ENCODE measurements at places on chromosomes 5 and 9.

- DNase-seq, result no peak
Measured at GRCh38 chr5:160837211-160837610, 14.8 kb downstream of the ATP10B start.

DNA sequence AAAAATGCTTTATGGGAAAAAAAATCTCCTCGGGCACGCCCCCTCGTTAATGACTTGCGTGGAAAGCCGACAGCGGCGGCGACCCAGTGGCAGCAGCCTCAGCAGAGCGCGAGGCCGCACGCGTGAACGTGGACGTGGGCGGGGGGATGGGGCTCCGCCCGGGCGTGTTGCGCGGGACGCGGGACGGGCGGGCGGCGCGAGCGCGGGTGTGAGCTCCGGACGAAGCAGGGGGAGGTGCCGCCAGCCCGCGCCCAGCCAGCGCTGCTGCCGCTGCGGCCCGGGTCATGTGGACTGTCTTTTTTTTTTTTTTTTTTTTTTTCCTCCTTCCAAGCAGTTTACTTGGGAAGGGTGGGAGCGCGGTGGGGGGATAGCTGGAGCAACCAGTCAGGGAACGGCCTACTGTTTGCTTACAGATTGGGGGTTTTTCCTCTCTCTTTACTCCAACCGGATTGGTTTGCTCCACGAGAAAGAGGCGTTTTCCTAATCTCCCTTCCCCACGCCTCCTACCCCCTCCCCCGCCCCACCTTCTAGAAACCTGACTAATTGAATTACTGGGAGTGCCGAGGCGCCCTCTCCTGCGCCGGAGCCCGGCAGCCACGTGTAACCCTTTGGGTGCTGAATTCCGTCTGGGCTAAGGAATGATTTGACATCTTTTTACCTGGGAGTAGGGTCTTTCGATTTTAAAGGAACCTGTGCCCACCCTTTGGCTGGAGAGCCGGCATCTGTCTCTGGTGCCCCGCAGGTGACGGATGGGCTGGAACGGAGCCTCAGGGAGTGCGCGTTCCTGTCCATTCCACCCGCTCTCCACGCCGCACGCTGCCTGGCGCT, 1.7 kb upstream of the EFNA5 start:
- no peak for DNase-seq

GRCh38 chr9:126488310-126488709, 125.4 kb upstream of the LMX1B start:
- no peak for DNase-seq

DNA sequence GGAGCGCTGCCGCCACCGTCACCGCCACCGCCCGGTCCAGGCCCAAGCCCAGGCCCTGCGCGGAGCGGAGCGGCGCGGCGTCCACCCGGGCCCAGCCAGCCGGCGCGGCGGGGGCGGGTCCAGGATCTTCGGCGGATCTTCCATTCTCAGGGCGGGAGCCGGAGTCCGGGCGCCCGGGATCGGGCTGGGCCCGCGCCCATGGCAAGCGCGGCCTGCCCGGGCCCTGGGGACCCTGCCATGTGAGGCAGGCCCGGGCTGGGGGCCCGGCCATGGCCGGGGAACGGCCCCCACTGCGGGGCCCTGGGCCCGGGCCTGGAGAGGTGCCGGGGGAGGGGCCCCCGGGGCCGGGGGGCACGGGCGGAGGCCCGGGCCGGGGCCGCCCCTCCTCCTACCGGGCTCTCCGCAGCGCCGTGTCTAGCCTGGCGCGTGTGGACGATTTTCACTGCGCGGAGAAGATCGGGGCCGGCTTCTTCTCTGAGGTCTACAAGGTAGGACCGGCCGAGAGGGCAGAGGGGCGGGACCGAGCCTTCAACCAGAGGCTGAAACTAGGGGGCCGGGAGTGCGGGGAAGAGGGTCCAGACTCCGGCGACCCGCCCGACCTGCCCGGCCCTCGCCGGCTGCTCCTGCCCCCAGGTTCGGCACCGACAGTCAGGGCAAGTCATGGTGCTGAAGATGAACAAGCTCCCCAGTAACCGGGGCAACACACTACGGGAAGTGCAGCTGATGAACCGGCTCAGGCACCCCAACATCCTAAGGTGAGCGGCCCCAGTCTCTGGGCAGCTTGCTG, 482 bp downstream of the TESK1 start:
- no peak for DNase-seq

GRCh38 chr5:172607213-172607793, 33.8 kb upstream of the NEURL1B start:
- DNase-seq, result no peak

GRCh38 chr9:83304686-83305085, 233.5 kb downstream of the FRMD3 start:
- DNase-seq, result no peak

- no peak for DNase-seq
Measured at GRCh38 chr9:136700304-136700703, 12.1 kb upstream of the DIPK1B start.

DNA sequence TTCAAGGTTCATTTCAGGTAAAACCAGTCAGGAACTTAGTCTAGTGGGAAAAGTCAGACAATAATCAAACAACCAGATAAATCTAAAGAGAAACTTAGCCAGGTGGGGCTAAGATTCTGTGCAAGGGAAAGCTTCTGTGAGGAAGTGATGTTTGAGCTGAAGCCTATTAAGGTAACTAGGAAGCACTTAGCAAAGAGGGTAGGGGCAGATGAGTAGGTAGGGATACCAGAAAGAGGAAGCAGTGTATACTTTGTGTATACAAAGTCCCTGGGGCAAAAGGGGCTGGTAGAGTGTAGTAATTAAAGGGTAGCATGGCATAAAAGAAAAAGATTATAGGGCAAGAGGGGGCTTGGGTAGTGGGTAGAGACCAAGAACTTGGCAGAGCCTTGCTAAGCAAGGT, 3.6 kb upstream of the SPATA24 start:
- DNase-seq, result no peak

DNA sequence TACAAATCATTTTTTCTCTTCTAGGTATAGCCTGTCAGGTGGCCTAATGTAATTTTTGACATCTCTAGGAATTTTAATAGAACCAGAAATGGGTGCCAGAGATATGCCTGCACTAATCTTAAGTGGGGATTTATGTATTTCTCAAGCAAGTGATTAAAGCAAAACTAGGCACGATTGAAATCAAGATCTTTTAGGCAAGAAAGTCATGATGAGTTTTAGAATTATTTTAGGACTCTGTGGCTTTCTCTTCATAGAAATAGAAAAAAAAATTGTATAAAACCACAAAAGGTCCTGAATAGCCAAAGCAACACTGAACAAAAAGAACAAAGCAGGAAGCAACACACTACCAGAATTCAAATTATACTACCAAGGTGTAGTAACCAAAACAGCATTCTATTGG, 952 bp upstream of the AMACR start:
- no peak for DNase-seq

DNA sequence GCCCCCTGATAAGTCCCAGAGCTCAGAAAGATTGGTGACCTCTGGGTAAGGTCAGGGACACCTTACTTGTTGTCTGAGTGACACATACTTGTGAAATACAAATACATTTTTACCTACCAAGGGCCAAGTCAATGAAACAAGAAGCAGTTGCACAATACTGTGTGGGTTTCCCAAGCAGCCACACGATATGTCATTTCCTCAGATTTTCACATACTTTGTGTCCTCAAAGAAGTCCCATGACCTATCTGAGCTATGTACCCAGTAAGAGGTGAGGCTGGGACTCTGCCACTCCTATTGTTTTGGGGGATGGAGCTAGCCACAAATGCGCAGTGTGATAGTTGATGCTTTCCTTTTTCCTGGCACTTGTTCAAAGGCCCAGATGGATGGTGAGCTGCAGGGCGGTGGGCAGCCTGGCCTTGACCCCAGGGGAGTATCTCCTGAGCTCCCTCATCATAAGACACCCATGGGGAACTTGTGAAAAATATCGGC, 4.8 kb upstream of the SLC25A51 start:
- no peak for DNase-seq

DNA sequence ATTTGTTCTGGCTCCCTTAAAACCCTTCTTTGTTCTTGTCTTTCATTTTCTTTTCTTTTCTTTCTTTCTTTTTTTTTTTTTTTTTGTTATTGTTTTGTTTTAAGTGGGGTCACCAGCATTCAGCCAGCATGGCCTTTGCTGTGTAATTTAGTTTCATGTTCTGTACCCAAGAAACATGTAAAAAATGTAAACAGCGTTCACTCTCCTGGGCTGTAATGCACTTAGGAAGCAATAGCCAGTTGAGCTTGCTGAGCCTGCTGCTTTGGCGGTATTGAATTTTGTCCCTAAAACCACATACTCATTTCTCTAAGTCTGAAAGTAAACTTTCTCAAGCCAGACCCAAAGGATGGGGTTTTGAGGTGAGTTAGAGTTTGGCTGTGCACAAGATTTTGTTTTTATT, 158.6 kb downstream of the PAPPA start:
- no peak for DNase-seq

- no peak for DNase-seq
Measured at GRCh38 chr9:108911820-108912219, 22.1 kb downstream of the ELP1 start.

- DNase-seq, result no peak
Measured at GRCh38 chr5:159163027-159163700, 46.2 kb downstream of the RNF145 start.

- DNase-seq, result no peak
Measured at GRCh38 chr5:148776780-148777179, 49.6 kb upstream of the ADRB2 start.

- DNase-seq, result no peak
Measured at GRCh38 chr5:88542786-88543185, 274.1 kb upstream of the TMEM161B start.

DNA sequence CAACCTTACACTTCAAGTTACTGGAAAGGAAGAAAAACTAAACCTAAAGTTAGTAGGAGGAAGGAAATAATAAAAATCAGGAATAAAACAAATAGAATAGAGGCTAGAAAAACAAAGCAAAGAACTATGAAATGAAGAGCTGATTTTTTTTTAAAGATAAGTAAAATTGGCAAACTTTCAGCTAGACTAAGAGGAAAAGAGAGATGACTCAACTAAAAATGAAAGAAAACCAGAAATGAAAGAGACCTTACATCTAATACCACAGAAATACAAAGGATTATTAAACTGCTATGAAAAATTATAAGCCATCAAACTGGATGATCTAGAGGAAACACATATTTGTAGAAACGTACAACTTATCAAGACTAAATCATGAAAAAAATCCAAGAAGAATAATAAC, 60.0 kb downstream of the PRRC1 start:
- no peak for DNase-seq

GRCh38 chr9:124885551-124885950, 23.6 kb downstream of the ARPC5L start:
- no peak for DNase-seq

- DNase-seq, result no peak
Measured at GRCh38 chr5:54904425-54904824, 81.0 kb downstream of the ESM1 start.

- DNase-seq, result no peak
Measured at GRCh38 chr9:98607787-98608186, 100.9 kb downstream of the GABBR2 start.

DNA sequence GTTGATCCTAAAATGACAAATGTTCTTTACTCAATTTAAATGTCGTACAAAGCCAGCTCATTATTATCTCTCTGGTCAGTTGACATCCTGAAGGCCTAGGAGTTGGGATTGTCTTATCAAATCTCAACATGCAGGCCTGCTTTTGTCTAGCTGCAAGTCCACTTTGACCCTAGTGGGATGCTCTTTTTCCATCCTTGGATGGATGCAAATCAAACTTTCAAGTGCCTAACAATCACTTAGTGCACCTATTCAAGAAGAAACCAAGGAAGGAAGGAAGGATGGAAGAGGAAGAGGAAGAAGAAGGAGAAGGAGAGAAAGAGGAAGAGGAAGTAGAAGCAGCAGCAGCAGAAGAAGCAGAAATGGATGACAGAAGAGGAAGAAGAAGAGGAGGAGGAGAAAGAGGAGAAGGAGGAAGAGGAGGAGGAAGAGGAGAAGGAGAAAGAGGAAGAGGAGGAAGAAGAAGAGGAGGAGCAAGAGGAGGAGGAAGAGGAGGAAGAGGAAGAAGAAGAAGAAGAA, 109.6 kb downstream of the PIK3R1 start:
- DNase-seq, result no peak

DNA sequence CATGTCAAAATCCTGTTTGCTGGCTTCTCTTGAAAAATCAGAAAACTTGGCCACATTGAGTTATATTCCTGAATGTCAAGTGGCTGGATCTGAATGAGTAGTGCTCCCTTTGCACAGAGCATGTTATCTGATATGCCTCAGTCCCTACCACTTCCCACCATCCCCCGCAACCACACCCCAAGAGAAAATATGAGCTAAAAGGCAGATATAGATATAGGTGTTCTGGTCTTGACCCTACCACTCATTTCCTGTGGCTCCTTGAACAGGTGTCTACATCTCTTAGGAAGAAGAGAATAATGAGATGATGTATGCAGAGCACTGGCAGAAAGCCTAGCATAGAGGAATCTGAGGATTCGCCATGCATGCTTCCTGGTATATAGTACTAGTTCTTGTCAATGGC, 6.6 kb upstream of the CYSTM1 start:
- DNase-seq, result no peak

DNA sequence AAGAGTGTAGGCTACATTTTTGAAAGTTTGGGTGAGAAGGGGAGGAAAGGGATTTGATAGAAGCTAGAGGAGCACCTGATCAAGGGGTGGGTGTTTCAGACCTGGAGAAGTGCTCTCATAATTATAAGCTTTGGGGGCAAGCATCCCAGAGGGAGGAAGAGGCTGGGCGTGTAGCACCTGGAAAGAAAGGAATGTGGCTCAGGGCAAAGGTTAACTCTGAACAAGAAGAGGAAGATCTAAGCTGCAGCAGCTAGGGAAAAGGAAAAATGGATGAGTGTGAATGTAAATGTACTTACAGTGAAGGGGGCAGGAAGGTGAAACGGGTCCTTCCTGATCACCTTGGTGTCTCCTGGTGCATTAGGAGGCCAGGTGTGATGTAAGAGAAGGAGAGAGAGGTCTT, 49.8 kb upstream of the ANKRD55 start:
- no peak for DNase-seq

- peak; percentile 17 for DNase-seq
Measured at GRCh38 chr5:16550316-16550952, 66.4 kb downstream of the RETREG1 start.

- DNase-seq, result no peak
Measured at GRCh38 chr9:94909250-94909894, 182.9 kb downstream of the AOPEP start.

DNA sequence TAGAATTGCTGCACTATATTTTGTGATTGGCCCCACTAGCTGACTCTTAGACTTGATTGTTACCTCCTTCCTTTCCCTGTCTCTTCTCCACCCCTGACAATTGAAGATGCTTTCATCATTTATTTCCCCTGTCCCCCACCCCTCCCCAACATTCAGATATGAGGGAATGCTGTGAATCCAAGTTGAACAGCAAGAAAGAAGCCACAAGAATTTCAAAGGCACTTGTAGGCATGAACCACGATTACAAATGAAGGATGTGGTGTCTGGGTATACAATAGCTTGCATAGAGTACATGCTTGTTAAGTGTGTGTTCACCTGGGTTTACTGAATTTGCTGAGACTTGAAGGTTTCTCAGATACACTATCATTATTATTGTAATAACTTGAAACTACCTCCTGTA, 78.3 kb upstream of the TRIO start:
- no peak for DNase-seq

- DNase-seq, result no peak
Measured at GRCh38 chr5:73066466-73066865, 53.9 kb upstream of the TMEM171 start.

GRCh38 chr9:126343271-126343700, 16.7 kb downstream of the MVB12B start:
- DNase-seq, result no peak

- no peak for DNase-seq
Measured at GRCh38 chr9:76198336-76198735, 195.9 kb downstream of the RFK start.
